ENCODE measurements at places on chromosomes 16 and 17.

DNA sequence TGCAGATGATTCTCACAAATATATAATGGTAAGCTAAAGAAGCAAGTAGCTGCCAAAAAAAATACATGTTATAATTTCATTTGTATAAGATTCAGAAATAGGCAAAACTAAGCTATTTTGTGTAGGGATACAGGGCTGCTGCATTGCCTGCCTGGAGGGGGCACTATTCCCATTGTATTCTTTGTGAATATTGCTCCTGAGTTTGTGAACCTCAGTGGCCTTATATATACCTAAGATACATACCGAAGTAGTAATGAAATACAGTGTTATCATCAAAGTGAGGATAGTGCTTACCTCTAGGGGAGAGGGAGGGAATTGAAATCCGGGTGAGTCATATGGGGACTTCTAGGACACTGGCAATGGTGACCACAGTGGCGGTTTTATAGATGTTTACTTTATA is 53.5 kb downstream of the C17orf58 start:
- DNase-seq = no peak

- no peak for DNase-seq
Measured at GRCh38 chr16:48907906-48908634, 298.1 kb upstream of the N4BP1 start.

GRCh38 chr17:20116683-20117309 is 107.6 kb downstream of the SPECC1 start:
- peak; percentile 27 for DNase-seq

DNA sequence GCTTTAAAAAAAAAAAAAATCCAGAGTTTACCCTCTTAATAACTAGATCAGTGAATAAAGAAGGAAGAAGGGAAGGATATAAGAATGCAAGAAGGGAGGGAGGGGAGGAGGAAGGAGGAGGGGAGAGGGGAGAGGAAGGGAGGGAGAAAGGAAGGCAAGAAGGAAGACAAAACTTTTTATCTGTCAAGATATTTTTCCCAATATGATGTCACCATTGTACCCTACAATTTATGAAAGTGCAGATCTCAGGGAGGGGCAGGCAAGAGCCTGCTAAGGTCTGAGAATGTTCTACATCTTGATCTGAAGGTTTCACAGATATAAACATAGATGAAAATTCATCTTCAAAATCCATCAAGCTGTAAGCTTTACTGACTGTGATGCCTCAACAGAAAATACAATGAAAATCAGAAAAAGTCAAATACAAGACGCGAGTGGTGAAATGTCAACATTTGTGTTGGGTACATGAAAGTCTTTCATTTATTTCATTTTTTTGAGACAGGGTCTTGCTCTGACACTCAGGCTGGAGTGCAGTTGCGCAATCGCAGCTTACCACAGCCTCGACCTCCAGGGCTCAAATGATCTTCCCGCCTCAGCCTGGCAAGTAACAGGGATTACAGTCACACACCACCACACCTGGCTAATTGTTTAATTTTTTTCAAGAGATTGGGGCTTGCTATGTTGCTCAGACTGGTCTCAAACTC is 57.1 kb upstream of the EMP2 start:
- no peak for DNase-seq

DNA sequence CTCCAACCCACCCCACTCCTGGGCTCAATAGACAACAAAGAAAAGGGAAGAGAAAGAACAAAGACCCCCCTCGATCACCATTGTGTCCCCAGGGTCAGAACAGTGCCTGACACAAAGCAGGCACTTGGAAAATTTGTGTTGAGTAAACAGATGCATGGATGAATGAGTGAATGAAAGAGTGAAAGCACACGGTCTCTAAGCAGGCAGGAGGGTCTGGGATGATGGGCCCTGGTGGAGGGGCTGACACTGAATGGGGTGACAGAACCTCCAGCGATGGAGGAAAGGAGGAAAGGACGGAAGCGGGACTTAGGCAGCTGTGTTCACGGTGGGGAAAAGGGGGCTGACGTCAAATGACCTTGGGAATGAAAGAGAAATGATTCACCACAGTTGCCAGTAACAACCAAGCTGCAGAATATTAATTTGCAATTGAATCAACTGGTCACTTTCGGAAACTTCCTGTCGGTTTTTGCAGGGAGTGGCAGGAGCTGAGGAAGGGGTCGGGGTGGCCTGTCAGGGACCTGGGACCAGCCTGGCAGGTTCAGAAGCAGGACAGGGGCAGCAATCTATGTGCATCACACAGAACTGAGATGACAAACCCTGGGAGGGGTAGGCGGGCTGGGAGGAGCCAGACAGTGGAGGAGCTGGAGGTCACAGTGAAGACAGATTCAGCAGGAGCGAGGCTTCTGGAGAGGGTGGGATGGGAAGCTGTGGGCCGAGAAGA is 6.7 kb upstream of the GAST start:
- DNase-seq = no peak

GRCh38 chr17:7835814-7836595 is 2.0 kb downstream of the KDM6B start:
- peak; percentile 39 for DNase-seq

- no peak for DNase-seq
Measured at GRCh38 chr17:31803494-31804213, 55.4 kb downstream of the COPRS start.

- DNase-seq = no peak
Measured at GRCh38 chr17:57403236-57403635, 146.9 kb downstream of the MSI2 start.

GRCh38 chr17:40241252-40241834 is 22.2 kb downstream of the WIPF2 start:
- DNase-seq = no peak

DNA sequence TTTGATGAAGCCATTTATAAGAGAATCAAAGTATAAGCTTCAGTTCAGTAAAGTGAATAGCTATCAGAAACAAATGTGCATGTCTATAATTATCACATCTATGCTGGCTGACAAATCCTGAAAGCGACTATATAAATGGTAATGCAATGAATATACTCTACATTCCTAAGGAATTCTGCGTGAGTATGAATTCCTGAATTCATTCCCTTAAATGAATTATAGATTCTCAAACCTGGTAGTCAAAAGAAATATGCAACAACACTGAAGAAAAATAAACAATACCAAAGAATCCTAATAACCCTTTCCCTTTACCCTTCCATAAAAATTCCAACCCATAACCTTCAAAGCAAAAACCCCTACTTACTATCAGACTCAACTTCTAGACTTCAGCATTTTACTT is 416.6 kb upstream of the PMFBP1 start:
- no peak for DNase-seq

- no peak for DNase-seq
Measured at GRCh38 chr17:31568121-31568520, 176.6 kb downstream of the RAB11FIP4 start.

GRCh38 chr16:55046916-55047315 is 116.3 kb downstream of the IRX5 start:
- DNase-seq = no peak

DNA sequence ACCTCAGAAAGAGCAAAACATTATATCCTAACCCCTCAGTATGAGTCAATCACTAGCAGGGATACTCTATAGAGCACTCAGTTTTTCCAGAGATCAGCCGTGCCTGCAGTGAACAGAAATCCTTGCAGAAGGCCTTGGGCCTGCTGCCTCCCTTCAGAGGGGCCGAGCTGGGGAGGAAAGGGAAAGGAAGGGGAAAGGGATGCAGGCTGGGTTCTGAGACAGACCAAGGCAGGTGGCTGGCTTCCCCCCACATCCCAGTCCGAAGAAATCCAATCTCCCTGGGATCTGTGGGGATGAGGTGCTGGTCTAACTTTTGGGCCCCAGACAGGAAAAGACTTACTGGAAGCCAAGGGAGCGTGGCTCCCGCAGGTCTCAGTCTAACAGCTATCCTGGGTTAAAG is 25.3 kb downstream of the SRL start:
- no peak for DNase-seq

DNA sequence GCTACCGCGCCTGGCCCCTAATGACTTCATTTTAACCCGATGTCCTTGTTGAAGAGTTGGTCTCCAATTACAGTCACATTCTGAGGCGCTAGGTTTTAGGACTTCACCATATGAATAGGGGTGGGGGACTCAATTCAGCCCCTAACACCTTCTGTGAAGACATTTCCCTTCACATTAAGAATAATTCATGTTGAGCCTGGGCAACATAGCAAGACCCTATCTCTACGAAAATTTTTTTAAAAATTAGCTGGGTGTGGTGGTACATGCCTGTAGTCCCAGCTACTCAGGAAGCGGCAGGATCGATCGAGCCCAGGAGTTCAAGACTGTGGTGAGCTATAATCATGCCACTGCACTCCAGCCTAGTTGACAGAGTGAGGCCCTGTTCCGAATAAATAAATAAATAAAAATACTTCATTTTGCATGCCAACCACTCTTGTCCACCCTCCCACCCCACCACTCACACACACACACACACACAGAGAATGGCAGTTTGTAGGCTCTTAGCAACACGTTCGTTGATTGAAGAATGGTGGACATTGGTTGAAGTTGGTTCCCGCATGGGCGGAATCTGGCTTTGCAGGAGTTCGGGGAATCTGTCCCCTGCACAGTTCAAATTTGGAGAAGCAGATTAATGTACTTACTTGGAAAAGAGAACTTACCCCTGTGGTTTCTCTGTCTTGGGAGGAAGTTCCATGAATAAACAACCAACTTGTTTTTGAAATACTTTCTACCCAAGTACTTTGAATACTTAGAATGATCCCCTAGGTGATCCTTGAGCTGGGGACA is 27.8 kb upstream of the TVP23A start:
- no peak for DNase-seq

- DNase-seq = no peak
Measured at GRCh38 chr16:12410837-12411490, 392.7 kb downstream of the CPPED1 start.

DNA sequence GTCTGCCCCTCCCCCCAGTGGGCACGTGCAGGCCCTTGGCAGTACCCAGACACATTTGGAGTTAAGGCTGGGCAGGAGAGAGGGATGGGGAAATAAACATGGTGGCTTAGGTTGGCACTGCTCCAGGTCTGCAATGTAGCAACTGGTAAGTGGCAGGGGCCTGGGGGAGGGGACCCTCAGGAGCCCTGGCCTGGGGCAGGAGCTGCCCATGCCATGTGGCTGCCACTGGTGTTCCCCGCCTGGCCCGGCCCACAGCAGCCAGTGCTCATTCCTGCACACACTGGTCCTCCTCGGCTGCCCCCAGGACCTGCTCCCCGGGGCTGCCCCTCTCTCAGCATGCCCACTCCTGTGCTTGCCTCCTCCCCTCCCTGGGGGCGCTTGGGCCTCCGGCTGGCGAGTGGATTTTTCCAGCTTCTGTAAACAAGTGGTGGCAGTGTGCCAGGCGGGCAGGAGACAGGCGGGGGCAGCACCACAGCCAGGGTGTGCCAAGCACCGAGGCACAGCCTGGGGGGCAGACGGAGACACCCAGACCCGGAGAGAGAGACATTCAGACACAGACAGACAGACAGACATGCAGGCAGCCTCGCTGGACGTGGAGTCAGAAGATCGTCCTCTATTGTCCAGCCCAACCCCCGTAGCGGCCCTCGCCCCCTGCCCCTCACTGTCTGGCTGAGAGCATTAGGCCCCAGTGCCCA is 9.4 kb downstream of the THRA start:
- no peak for DNase-seq

DNA sequence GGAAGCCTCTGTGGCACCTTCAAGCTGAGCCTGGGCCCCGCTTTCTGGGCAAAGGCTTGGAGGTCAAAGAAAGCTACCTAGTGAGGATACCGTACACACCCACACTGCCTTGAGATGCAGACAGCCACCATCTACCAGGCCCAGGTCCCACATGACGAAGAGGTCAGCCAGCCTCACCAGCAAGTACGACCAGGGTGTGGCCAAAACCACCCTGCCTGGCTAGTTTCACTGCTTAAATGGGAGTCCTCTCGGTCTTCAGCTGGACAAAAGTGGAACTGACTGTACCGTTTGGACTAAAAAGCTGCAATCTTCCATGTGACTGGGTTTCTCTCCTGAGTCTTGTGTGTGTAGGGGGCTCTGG is 21.6 kb downstream of the VASN start:
- no peak for DNase-seq

GRCh38 chr17:39186481-39187002 is 10.9 kb downstream of the CACNB1 start:
- no peak for DNase-seq

DNA sequence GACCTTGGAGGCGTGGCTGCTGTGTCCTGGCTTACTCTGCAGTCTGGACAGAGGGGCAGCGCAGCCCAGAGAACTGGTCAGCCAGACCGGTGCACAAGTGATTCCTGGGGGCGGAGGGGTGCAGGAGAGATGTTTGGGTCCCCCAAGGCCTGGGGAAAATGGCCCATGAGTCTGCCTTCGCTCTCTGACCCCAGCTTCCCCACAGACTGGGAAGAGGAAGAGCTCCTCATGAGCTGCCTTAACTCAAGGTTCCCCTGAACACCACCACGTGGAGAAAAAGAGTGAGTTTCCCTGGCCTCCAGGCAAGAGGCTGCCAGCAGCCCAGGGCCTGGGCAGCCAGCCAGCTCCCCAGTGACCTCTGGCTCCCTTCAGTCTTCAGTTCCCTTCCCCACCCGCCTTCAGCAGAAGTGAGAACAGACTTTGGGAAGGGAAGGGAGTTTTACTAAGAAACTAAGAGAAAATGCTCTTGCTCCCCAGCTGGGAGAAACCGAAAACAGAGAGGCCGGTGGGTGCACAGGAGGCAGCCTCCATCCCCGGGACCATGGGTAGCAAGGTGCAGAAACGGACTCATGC is 2.0 kb upstream of the C17orf99 start:
- no peak for DNase-seq

DNA sequence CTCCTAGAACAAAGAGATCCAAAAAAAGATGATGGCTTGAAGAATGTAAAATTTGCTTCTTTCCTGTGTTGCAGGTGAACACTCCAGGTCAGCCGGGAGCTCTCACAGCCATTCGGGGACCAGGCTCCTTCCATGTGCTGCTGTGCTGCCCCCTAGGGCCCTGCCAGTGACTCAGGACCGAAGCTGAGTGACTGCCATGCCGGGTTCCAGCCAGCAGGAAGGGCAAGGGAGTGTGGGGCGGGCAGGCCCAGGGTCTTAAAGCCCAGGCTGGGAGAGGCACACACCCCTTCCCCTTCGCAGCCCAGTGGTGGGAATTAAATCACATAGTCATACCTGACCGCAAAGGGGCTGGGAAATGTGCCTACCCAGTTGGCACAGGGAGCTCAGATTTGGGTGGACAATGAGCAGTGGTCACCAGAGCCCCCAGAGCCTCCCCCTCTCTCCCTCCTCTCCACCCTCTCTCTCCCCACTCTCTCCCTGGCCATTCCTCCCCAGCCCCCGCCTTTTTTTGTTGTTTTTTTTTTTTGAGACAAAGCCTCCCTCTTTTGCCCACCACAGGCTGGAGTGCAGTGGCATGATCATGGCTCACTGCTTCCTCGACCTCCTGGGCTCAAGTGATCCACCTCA is 11.5 kb downstream of the EPOP start:
- peak; percentile 24 for DNase-seq
